Naive thymus-derived CD8-positive, alpha-beta T cell (primary cell): ENCODE measurements at places on chromosomes 5 and 9. TPM values are rescaled to one million over a fixed set of nuclear protein-coding genes. Genes with fewer than 3 reads are reported as not detected.

- H3K27me3 ChIP-seq, result peaks cover 7% of the 10 kb centered on the region
- H3K4me3 ChIP-seq, result no peak overlapping the region
- DNase-seq, result no peak
Observed at GRCh38 chr5:7976411-7977190, 107.7 kb downstream of the MTRR start.

- DNase-seq, result no peak
- peaks cover 10% of the 10 kb centered on the region for H3K4me1 ChIP-seq
- no peak overlapping the region for H3K27ac ChIP-seq
- H3K36me3 ChIP-seq, result peaks cover 71% of the 10 kb centered on the region
Observed at GRCh38 chr5:55407984-55408383, 100.2 kb downstream of the MTREX start.

GRCh38 chr5:174793684-174794328, 69.4 kb downstream of the MSX2 start:
- no peak for DNase-seq
- no peak overlapping the region for H3K4me3 ChIP-seq
- peaks cover 2% of the 10 kb centered on the region for H3K4me1 ChIP-seq
- peaks cover 40% of the 10 kb centered on the region for H3K27me3 ChIP-seq

- peak overlapping the region; percentile 91 for H3K27ac ChIP-seq
- H3K36me3 ChIP-seq, result peaks cover 9% of the 10 kb centered on the region
- H3K27me3 ChIP-seq, result no peaks in the 10 kb centered on the region
- H3K4me3 ChIP-seq, result peak overlapping the region; percentile 71
Observed at GRCh38 chr9:99112750-99113413, 8.0 kb downstream of the TGFBR1 start.

DNA sequence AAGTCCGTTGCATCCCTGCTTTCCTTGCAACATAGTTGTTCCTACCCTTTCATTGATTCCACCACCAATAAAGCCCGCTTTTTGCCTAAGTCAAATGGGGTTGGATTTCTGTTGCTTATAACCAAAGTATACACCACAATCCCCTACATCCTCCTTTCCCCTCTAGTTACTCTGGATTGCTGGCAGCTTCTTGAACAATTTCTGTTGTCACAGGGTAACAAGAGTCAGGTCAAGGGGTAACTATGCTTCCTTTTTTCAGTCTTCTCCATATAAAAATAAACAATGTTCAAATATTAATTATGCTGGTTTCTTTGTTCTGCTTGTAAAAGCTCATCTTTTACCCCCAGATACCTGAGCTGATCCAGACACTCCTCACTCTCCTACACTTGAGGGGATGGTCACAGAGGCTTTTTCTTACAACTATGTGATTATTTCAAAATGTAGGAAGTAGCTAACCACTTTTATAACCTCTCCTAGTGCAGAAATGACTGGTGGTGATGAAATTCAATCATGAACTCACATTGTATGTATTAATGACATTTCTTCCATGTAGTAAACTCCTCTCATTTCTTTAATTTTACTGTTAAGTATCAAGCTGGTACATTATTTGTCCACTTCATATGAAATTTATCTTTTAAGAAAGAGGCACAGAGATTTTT, 136.5 kb downstream of the SNX18 start:
- no peak overlapping the region for H3K27ac ChIP-seq
- no peaks in the 10 kb centered on the region for H3K36me3 ChIP-seq
- H3K27me3 ChIP-seq, result no peaks in the 10 kb centered on the region
- H3K4me1 ChIP-seq, result peaks cover 9% of the 10 kb centered on the region

GRCh38 chr5:41264019-41264418, 50.7 kb upstream of the C6 start:
- H3K4me3 ChIP-seq, result no peak overlapping the region
- no peak for DNase-seq
- H3K27me3 ChIP-seq, result no peaks in the 10 kb centered on the region
- no peaks in the 10 kb centered on the region for H3K4me1 ChIP-seq
- H3K27ac ChIP-seq, result no peak overlapping the region

DNA sequence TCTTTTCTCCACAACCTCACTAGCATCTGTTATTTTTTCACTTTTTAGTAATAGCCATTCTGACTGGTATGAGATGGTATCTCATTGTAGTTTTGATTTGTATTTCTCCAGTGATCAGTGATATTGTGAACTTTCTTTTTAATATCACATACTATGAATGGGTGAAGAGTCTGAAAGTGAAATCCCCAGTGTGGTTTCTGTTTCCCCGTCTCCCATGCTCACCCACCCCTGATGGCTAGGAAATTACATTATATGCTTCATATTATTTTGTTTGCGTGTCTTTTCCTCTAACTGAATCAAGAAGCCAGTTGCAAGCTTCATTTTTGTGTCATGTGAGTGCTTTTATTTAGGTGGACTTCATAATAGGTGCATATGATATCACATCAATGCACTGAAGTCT, 171.1 kb downstream of the ARHGAP26 start:
- no peaks in the 10 kb centered on the region for H3K27me3 ChIP-seq
- peaks cover 18% of the 10 kb centered on the region for H3K4me1 ChIP-seq
- DNase-seq, result no peak
- no peak overlapping the region for H3K4me3 ChIP-seq

GRCh38 chr5:168513861-168514428, 15.2 kb upstream of the FBLL1 start:
- no peaks in the 10 kb centered on the region for H3K27me3 ChIP-seq
- no peak for DNase-seq
- no peaks in the 10 kb centered on the region for H3K4me1 ChIP-seq
- H3K4me3 ChIP-seq, result no peak overlapping the region
- peaks cover 57% of the 10 kb centered on the region for H3K36me3 ChIP-seq

DNA sequence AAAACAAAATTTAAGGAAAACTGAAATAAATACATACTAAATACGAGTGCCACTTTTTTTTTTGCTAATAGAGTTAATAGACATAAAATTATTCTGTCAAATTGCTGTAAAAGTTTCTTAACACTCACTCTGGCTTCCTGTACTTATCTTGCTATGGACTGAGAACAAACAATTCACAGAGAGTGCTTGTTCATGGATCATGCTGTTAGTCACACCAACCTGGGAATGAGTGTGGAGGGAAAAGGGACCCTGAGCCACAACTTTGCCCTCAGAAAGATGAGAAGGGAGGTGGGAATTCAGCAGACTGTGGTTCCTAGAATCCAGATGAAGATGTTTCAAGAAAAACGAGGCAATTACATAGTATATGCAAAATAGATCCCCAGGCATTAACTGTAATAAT, 246.9 kb downstream of the FBXL7 start:
- peaks cover 6% of the 10 kb centered on the region for H3K36me3 ChIP-seq
- no peak overlapping the region for H3K4me3 ChIP-seq
- H3K27ac ChIP-seq, result no peak overlapping the region
- H3K4me1 ChIP-seq, result no peaks in the 10 kb centered on the region

DNA sequence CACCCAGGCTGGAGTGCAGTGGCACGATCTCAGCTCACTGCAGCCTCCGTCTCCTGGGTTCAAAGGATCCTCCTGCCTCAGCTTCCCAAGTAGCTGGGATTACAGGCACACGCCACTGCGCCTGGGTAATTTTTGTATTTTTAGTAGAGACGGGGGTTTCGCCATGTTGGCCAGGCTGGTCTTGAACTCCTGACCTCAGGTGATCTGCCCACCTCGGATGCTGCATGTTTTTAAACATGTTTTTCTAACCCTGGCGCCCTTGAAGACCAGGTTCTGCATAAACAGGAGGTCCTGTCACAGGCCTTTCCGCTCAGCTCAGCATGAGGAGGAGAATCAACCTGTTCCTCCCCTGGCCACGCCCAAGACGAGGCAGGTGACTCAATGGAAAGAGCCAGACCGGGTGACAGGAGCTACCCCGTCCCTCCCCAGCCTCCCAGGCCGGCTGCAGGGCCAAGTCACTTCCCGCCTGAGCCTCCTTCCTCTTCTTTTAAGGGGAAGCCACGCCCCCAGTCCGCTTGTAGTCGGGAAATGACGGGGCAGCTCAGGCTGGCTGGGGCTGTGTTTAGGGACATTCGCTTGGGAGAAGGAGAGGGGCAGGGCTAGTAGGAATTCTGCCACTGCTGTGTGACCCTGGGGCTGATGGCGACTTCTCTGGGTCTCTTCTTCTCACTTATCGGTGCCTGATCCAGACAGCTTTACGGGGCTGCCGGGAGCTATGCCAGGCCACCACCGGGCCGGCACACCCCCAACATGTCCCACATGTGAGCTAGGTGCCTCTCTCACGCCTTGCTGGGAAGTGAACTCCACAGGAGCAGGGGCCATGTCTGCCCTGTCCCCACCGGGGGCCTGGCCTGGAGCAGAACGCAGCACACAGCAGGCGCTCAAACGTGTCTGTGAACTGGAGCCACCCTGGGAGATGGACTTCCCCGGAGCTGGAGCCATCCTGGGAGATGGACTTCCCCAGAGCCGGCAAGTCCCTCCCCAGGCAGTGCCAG, 6.1 kb downstream of the NOTCH1 start:
- peaks cover 49% of the 10 kb centered on the region for H3K4me1 ChIP-seq
- H3K27ac ChIP-seq, result peak overlapping the region; percentile 96
- H3K36me3 ChIP-seq, result no peaks in the 10 kb centered on the region
- peak overlapping the region; percentile 92 for H3K4me3 ChIP-seq
- no peaks in the 10 kb centered on the region for H3K27me3 ChIP-seq

DNA sequence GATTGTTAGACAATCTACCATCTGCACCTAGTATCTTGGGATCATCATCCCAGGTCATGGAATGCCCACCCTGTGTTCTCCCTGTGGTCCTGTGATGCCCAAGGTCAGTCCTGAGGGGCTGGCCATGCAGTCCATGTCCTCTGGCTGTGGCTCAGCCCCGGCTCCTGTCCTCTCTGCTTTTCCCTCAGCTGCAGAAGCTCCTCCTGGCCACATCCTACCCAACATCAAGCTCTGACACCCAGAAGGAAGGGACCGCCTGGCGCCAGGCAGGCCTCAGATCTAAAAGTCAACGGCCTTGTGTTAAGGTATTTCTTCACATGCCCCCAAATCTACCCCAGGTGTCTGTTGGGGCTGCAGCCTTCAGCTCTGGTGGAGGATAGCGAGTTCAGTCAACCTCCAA, 100.5 kb downstream of the PPARGC1B start:
- peaks cover 1% of the 10 kb centered on the region for H3K4me1 ChIP-seq
- no peak overlapping the region for H3K27ac ChIP-seq
- no peaks in the 10 kb centered on the region for H3K36me3 ChIP-seq
- no peak overlapping the region for H3K4me3 ChIP-seq

GRCh38 chr5:75335486-75335885, 1.5 kb upstream of the HMGCR start:
- H3K36me3 ChIP-seq, result no peaks in the 10 kb centered on the region
- H3K4me3 ChIP-seq, result no peak overlapping the region
- peaks cover 26% of the 10 kb centered on the region for H3K4me1 ChIP-seq
- no peaks in the 10 kb centered on the region for H3K27me3 ChIP-seq
- no peak for DNase-seq

- no peaks in the 10 kb centered on the region for H3K4me1 ChIP-seq
- H3K27me3 ChIP-seq, result peaks cover 78% of the 10 kb centered on the region
- DNase-seq, result no peak
Observed at GRCh38 chr5:73344835-73345234, 103.7 kb downstream of the FOXD1 start.

GRCh38 chr9:133893191-133893994, 98.7 kb downstream of the VAV2 start:
- no peaks in the 10 kb centered on the region for H3K4me1 ChIP-seq
- H3K36me3 ChIP-seq, result no peaks in the 10 kb centered on the region
- DNase-seq, result no peak
- H3K27me3 ChIP-seq, result no peaks in the 10 kb centered on the region
- H3K4me3 ChIP-seq, result no peak overlapping the region
- H3K27ac ChIP-seq, result no peak overlapping the region

DNA sequence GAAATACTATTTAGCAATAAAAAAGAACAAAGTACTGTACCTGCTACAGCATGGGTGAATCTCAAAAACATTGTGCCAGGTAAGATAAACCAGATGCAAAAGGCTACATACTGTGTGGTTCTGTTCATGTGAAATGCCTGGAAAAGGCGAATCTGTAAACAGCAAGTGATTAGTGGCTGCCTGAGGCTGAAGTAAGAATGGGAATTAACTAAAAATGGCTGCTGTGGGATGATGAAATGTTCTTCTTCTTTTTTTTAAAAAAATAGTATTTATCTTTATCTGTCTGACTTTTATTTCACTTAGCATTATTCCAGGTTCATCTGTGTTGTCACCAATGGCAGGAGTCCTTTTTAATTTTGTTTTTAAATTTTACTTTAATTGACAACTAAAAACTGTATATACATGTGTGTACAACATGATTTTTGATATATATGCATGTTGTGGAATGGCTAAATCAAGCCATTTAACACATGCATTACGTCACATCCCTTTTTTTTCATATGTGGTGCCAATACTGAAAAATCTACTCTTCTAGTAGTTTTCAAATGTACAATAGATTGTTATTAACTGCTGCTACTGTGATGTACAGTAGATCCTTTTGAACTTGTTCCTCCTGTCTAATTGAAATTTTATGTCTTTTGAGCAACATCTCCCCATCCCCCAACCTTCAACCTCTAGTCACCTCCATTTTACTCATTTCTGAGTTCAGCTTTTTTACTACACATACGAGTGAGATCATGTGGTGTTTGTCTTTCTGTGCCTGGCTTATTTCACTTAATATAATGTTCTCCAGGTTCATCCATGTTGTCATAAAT, 62.9 kb upstream of the TNFAIP8 start:
- no peaks in the 10 kb centered on the region for H3K27me3 ChIP-seq
- peak overlapping the region; percentile 16 for H3K4me3 ChIP-seq
- no peak for DNase-seq

DNA sequence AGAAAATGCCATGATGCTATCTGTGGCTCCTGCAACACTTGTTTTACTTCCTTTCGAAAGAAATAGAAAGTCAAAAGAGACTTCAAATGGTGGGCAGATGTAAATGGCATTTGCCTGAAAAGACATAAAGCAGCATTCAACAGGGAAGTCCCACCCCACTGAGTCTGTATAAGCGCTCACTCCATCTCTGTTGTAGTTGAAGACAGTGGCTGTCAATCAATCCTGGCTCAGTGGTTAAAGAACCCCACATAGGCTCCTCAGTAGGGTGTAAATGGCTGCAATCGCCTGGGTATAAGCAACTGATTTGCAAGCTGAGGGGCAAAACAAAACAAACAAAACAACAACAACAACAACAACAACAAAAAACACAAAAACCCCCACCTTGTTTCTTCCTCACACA, 158.7 kb downstream of the EFNA5 start:
- H3K27me3 ChIP-seq, result peaks cover 4% of the 10 kb centered on the region
- H3K27ac ChIP-seq, result no peak overlapping the region
- H3K36me3 ChIP-seq, result no peaks in the 10 kb centered on the region
- H3K4me3 ChIP-seq, result no peak overlapping the region
- no peaks in the 10 kb centered on the region for H3K4me1 ChIP-seq

LEAP2 gene
- total RNA-seq, result 6.8 TPM

CXCL14 gene
- not detected for total RNA-seq

PCDHA7 gene
- not detected for total RNA-seq

IL4 gene
- total RNA-seq, result not detected

ABCA1 gene
- total RNA-seq, result 0.65 TPM

LCNL1 gene
- 0.44 TPM for total RNA-seq

NEURL1B gene
- 0.38 TPM for total RNA-seq
